ENCODE measurements at places on chromosomes 1 and 21.

DNA sequence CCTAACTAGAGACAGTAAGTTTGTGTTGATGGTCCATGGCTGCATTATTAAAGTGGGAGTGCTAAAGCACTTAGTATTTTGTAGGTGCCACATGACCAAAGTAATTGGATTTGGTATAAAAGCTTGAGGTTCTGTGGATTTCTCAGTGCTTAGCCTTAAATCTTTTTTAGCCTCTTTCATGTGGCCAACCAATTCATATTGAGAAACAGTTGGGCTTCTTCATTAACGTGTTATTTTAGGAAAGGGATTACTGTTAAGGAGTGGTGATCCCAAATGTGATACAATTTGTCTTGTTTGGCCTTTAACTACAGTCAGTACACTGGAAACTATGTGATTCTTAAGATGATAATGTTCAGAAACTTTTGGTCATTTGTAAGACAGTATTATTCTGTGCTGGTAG is 25.5 kb downstream of the MAN1A2 start:
- DNase-seq, result no peak

GRCh38 chr1:180249725-180250498 is 19.8 kb downstream of the LHX4 start:
- no peak for DNase-seq

GRCh38 chr1:60808676-60809075 is 273.7 kb upstream of the NFIA start:
- DNase-seq, result no peak

DNA sequence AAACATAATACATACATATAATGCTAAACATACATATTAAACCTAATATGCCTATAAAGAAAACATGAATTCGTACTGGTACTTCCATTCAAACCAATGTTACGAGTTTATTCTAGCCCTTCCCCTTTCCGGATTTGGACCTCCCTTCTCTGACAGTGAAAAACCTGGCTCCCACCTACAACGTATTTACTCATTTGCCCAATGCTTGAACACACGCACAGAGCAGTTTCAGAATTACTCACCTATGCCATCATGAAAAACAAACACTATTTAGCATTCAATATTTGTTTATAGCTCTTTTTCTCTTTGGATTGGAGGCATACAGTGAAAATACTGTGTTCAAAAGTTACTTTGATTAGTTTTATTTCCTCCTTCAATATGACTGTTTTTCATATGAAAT is 204.4 kb downstream of the LMX1A start:
- DNase-seq, result no peak

DNA sequence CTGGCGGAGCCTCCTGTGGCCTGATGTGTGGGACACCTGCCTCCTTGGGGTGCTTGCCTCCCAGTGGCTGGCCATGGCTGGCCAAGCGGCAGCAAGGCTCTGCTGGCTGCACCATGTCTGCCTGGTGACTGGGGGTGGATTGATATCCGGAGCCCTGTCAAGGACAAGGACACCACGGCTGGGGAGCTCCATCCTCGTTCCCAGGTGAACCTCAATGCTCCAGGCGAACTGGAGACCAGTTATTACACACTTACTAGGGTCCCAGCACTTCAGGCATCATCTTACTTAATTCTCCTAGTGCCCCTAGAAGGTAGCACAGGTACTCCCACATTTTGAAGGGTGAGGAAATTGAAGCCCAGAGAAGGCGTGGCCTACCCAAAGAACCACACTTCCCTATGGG is 15.2 kb downstream of the SPATA21 start:
- no peak for DNase-seq

GRCh38 chr1:159908031-159908940 is 8.3 kb upstream of the CFAP45 start:
- DNase-seq, result no peak

GRCh38 chr1:34785231-34785874 is 4.3 kb downstream of the GJB3 start:
- no peak for DNase-seq

DNA sequence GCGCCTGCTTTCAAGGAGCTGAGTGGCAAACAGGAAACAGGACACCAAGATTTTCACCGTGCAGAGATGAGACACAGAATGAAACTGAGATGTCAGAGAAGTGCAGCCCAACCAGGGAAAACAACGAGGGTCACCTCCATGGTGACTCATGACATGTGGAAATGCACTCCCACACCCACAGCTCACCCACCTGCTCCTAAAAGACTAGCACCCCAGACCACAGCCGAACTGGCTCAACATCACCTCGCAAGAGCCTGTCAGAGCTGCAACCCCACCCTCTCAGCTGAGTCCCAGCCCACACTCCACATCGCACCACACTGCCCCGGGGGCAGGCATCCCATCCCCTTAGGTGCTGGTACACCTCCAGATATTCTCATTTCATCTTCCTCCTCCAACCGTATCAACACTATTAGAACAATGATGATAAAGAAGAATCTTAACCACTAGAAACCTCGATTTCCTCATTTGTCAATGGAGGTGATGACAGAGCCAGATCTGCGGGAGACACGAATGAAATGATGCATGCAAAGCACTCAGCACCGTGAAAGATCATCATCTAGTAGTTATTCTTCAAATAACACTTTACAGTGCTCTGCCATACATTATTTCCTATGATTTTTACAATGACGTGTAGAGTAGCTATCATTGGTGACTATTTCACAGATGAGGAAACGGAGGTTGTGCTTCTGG is 103.2 kb downstream of the DMRTB1 start:
- DNase-seq, result no peak

DNA sequence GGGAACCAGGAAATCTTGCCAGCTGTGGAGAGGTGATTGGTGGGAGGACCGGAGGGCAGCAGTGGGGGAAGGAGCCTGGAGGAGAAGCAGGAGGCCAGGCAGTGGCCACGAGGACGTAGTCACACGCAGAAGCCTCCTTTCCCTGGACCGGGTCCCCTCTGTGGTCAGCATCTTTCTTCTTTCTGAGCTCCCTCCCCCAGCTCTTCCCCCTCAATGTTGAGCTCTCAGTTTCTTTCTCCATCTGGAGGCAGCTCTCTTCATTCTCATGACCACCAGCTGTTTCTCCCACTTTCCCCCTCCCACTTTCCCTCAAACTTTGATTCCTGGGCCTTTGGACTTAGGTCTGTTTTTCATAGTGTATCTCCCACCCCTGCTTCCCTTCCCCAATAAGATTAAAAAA is 18.3 kb downstream of the KIRREL1 start:
- DNase-seq, result no peak

DNA sequence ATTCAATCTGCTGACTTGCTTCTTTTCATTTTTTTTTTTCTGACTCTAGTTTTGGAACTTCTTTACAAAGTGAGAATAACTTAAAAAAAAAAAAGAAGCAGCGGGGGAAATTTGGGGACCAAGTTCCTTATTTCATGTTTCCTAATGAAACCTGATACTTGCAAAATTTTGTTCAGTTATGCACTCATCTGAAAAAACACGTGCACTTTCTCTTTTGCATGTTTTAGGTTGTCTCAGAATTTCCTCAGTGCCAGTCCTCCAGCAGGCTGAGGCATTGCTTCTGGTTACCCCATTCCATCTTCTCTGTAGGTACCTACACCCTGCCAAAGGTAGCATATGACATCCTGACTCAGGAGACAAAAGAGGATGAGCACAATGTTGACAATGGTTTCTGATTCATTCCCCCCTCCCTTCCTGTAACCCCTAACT is 299.7 kb downstream of the GRIK1 start:
- no peak for DNase-seq

DNA sequence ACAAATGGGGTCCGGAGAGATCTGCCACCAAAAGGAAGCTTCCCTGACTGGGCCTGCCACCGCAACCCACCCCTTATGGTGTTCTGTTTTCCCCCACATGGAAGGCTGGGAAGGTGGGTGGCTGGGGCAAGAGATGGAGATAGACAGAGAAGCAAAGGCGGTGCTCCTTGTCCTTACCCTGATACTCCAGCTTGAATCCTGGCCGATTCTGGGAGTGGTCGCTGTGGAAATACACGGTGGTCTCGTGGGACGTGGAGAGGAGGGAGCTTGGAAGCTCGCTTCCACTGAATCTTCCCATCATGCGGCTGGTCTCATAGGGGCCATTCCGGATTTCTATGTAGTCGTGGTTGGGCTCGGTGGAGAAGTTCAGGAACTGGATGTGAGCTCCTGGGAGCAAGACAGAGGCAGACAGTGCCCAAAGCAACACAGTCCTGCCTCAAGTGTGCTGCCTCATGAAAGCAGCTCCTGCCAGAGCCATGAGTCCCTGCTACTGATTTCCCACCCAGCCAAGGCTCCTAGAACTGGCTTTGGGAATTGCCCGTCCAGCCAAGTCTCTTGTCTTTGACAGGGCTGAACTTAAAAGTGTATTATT is 138.5 kb downstream of the ZSCAN20 start:
- no peak for DNase-seq

GRCh38 chr1:40806731-40807695 is 23.4 kb downstream of the KCNQ4 start:
- DNase-seq, result no peak

DNA sequence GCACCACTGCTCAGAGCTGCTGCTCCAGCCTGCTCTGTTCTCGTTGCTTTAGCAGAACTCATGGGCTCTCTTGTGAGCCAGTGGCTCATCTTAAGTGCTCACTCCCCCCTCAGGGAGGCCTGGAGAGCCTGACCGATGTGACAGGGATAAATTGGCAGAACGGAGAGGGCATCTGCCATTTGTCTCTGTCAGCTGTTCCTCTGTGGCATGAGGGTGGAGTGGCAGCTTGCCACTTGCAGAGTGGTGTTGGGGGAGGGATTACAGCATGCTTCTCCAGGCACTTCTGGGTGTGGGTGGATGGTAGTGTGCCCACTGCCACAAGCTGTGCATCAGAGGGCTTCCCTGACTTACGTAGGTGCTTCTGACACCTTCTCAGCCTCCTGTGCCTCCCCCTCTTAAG is 229.5 kb downstream of the PAPPA2 start:
- no peak for DNase-seq

- DNase-seq, result no peak
Observed at GRCh38 chr1:114216431-114217173, 62.9 kb upstream of the SYT6 start.

DNA sequence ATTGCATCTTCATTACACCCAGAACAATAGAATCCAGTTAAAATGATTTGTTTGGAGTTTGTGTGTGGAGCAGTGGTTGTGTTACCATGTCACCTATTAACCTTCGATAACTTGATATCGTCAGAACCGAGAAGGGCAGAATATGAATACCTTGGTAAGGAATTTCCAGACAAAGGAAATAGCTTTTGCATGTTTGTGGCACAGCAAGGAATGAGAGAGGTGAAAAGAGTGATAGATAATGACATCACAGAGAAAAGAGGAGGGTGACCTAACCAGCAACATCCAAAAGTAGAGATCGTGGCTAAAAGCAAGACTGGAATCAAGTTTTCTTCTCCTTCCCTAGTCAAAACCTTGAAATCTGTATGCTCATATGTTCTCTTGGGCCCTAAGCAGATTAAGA is 244.6 kb upstream of the NEGR1 start:
- no peak for DNase-seq

GRCh38 chr1:229410692-229411433 is 23.0 kb downstream of the ACTA1 start:
- no peak for DNase-seq

GRCh38 chr1:93177991-93178390 is 2.2 kb downstream of the TMED5 start:
- DNase-seq, result no peak

GRCh38 chr1:58895082-58895481 is 111.2 kb upstream of the JUN start:
- DNase-seq, result no peak

DNA sequence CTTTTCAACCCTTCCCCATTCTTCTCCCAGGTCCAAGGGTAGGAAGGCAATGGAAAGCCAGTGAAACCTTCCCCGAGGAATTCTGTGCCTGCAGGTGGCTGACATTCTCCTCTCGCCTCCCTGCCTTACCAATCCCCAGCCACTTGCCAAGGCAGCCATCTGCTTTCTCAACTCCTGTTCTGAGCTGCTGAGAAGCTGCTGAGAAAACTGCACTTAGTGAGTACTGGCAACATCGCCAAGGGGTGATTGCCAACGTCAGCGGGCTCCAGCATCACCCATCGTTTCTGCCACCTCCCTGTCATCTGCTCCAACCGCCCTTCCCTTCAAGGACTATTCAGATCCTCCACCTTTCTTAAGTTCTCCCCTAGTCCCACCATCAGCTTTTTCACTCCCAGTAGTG is 106.0 kb downstream of the PTPRU start:
- no peak for DNase-seq

- no peak for DNase-seq
Observed at GRCh38 chr1:209368864-209369598, 214.5 kb upstream of the CAMK1G start.

GRCh38 chr21:31901315-31901714 is 28.5 kb downstream of the HUNK start:
- no peak for DNase-seq

DNA sequence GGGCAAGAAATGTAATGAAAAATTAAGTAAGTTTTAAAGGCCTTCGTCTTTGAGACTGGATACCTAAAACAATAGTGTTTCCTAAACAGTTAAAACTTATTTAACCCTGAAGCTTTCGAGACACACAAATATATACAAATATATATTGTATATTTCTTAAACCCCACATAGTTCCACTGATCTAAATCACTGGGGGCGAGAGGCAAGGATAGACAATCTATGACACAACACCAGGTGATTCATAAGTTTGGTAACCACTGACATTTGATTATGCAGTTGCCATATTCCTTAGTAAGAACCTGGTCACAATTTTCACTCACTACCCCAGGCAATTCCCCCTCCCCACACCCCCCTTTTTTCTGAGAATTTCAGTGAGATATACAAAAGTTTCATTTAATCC is 55.3 kb upstream of the BOLA1 start:
- DNase-seq, result no peak

DNA sequence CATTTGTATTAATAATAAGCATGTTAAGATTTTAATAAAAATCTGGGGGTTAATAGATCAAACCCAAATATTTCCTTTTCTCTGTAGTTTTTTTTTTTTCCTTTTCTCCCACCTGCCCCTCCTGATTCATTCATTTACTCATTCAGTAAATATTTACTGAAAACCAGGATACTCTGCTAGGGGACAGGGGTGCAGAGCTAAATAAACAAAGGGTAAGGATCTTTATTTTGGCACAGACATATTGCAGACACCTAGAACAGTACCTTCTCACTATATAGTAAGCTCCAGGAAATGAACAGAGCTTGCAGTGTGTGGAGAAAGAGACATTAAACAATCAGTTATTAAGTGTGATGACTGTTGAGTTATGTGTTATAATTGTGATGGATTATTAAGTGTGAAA is 60.9 kb downstream of the AK5 start:
- no peak for DNase-seq

- no peak for DNase-seq
Observed at GRCh38 chr1:51482881-51483280, 36.2 kb downstream of the EPS15 start.

DNA sequence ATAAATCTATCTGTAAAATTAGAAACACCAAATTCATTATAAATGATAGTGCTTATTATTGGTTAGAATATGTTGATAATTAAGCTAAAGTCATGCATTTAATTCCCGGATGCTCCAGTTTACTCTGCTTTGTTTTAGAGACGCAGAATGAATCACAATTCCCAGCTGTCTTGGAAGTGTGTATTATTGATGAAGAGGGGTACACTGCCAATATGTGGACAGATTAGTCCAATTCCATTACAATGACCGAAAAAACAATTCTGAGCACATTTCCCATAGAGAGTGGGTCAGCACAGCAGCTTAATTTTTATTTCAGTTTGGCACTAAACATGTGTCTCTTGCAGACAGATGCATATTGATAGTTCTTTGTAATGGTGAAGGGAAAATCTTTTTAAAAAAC is 146.7 kb downstream of the KCNT2 start:
- DNase-seq, result no peak
